Renal cortical epithelial cell (primary cell): ENCODE measurements at places on chromosomes 7 and 10.
A peak's percentile ranks its signal among the peaks of the same experiment; 100 is the strongest.

GRCh38 chr10:48549236-48549635, 55.6 kb downstream of the ARHGAP22 start:
- DNase-seq = no peak

GRCh38 chr10:106785528-106785927, 379.0 kb downstream of the SORCS1 start:
- DNase-seq = no peak

DNA sequence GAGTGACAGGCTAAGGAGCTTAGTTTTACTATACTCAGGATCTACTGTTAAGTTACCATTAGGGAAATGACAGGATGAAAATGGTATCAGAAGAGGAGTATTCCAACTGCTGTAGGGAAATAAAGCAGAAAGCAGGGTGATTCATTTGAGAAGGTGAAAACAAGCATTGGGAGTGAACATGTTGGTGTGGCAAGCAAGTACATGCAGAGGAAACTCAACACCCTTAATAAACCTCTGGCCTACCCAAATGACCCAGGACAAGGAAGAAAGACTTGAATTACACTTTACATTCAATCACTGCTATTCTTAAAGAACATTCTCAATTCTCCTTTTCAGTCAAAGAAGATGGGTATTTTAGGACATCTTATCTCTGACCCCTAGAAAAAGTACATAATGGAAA, 28.7 kb downstream of the ERLIN1 start:
- DNase-seq = no peak

- DNase-seq = no peak
These were observed 40.3 kb upstream of the GTF2I start for GRCh38 chr7:74617180-74617744.

GRCh38 chr7:149885191-149886017, 11.6 kb downstream of the ATP6V0E2 start:
- no peak for DNase-seq

GRCh38 chr7:151838861-151839381, 38.0 kb downstream of the PRKAG2 start:
- DNase-seq = no peak

DNA sequence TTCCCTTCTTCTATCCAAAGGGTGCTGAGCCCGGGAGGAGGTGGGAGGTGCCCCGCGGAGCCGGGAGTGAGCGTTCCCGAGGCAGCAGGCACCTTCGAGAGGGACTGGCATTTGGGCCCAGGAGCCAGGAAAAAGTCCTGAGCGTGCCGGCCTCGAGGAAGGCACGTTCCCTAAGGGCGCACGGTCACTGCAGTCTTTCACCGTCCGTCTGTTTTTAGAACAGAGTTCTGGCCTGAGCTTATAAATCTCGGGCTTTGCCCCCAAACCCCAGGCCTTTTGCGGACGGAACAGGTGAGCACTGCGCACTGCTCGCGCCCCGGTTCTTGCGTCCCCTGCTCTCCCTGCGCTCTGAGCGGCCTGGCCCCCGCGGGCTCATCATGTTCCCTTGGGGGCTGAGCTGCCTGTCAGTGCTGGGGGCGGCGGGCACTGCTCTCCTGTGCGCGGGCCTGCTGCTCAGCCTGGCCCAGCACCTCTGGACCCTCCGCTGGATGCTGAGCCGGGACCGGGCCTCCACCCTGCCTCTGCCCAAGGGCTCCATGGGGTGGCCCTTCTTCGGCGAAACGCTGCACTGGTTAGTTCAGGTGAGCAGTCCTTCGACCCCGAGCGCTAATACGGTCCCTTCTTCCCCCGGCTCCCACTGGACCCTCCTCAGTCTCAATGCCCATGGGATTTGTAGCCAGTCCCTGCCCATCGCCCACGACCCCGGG, 442 bp downstream of the CYP26C1 start:
- no peak for DNase-seq

- DNase-seq = no peak
These were observed 621.3 kb upstream of the DPP6 start for GRCh38 chr7:153430931-153431330.

DNA sequence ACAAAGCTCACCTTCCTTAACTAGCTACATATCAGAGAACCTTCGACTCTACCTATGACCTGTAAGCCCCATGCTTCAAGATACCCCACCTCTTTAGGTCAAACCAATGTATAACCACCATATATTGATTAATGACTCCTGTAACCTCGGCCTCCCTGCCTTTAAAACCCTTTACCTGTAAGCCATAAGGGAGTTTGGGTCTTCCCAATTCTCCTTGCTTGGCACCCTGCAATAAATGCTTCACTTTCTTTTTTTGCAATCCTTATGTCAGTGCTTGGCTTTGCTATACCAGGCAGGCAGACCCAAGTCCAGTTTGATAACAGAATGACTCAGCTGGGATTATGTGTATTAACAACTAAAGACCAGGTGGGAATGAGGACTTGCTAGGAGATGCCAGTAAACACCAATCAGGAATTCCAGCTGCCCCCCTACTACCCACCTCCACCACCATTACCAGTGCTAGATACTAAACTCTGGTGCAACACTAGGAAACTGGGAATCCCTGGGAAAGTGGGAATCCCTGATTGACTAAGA, 22.0 kb upstream of the SLC35G1 start:
- no peak for DNase-seq

- no peak for DNase-seq
These were observed 15.1 kb downstream of the FAM53B start for GRCh38 chr10:124728830-124729661.

GRCh38 chr10:1360558-1361164, 304.5 kb downstream of the WDR37 start:
- DNase-seq = no peak

- DNase-seq = peak; percentile 2
These were observed 89.9 kb downstream of the CDH23 start for GRCh38 chr10:71486484-71487114.

- DNase-seq = no peak
These were observed 29.6 kb downstream of the RET start for GRCh38 chr10:43106256-43107091.

DNA sequence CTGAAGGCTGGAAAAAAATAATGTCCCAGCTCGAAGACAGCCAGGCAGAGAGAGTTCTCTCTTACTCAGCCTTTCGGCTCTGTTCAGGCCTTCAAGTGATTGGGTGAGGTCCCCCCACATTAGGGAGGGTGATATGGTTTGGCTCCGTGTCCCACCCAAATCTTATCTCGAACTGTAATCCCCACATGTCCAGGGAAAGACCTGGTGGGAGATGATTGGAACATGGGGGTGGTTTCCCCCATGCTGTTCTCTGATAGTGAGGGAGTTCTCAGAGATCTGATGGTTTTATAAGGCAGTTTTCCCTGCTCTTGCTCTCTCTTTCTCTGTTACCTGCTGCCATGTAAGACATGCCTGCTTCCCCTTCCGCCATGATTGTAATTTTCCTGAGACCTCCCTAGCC, 36.6 kb upstream of the LEP start:
- no peak for DNase-seq

GRCh38 chr7:140440593-140440992, 36.7 kb downstream of the RAB19 start:
- DNase-seq = no peak

- DNase-seq = no peak
These were observed 239.2 kb downstream of the COBL start for GRCh38 chr7:51077316-51077986.

GRCh38 chr10:46995234-46995633, 84.0 kb downstream of the PTPN20 start:
- DNase-seq = no peak

DNA sequence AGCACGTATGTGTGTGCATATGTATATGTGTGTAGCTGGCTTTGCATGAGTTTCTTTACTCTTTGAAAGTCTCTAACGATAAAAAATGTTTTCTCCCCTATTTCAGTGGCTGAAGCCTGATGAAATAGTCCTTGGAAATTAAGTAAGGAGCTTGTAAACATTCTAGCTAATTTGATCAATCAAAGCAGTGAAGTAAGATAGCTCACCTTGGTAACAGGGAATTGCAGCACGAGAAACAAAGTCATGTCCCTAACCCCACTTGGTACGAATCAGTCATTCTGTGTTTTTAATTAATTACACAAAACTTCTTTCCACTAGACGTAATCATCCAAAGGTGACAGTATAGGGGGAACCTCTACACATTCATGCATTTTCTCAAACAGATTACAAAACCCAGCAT, 41.5 kb downstream of the GPR37 start:
- no peak for DNase-seq

DNA sequence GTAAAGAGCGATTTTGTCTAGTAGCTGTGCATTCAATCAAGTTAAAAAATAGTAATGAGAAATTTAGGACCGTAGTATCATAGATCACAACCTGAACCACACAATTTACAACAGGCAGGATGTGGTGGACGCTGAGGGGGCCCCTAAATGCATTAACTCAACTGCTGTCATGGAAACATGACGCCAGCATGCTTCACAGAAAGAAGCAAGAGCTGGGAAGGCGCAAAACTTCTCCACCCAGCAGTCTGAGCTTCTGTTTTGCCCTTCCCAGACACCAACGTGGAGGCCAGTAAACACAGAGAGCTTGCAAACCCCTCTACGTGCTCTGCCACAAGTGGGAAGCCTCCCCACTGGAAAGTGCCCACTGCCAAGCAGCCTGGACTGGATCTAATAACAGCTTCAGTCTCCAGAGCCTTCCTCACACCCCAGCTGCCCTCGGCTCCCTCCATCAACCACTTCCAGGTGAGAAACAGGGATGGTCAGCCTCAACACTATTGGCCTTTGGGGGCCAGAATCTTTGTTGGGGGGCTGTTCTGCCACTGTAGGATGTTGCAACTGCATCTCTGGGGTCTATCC, 151.8 kb downstream of the SFMBT2 start:
- no peak for DNase-seq

DNA sequence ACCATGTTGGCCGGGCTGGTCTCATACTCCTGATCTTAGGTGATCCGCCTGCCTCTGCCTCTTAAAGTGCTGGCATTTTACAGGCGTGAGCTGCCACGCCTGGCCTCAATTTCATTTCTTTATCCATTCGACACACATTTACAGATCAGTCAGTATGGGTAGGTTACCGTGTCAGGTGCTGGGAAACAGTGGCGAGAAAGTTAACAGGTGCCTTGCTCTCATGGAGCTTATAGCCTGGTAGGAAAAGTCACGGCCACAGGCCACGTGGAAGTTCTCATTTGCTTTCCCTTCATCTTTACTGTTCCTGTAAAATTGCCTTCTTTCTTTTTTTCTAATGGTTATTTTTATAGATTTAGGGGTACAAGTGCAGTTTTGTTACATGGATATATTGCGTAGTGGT, 2.6 kb upstream of the CAMK1D start:
- DNase-seq = no peak

GRCh38 chr7:138975343-138976104, 5.7 kb downstream of the KIAA1549 start:
- DNase-seq = no peak

DNA sequence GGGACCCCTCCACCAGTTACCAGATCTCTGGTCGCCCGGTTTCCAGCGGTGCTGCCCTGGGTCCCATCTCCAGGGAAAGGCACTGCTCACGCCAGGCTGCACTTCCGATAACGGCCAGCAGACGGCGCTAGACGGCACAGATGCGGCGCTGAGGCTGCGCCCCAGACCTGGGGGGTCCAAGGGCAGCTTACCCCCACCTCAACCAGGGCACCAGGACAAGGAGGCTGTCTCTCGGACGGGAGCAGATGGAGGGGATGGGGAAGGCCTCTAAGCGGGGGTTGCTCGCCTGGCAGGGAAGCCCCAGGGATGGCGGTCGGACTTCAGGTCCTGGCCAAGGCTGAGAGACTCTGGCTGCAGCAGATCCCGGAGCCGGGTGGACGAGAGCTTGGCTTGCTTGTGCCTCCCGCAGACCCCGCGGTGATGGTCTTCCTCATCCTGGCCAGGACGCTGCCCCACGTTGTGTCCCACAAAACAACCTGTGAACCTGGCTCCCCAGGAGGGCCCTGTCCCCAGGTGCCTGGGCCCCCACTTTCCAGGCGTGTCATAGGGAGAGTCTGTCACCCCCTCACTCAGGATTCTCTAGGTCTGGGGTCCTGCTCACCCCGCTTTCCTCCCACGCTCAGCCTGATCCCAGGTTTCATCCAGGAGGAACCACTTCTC, 23.9 kb upstream of the ZNF716 start:
- no peak for DNase-seq

DNA sequence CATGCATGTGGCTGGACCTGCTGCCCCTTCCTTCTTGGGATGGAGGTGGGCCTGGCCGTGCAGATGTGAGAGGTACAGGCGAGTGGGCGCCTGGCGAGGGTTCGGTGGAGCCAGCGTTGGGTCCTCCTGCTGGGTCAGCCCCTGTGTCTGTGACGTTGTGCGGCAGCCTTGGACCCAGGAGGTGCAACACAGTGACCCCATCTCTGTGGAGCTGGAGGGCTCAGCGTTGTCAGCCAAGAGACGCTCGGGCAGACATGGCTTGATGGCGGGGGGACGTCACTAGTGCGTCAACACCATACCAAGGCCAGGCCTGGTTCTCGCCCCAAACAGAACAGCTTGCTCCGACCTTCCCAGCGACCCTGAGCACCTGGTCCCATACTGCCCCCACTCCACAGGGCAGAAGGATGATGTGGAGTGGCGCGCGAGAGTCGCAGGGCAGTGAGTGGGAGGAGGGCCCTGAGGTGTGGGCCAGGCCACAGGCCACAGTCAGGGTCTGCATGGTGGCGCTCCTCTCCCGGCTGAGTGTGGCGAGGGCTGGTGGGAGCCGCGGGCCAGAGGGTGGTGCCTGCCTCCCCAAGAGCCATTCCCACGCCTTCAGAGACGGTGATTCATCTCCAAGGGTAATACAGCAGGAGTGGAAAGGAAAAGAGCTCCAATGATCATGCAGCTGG, 184.4 kb downstream of the DNAJB6 start:
- no peak for DNase-seq
